ENCODE measurements at places on chromosomes 5 and 9. TPM values are rescaled to one million over a fixed set of nuclear protein-coding genes. Genes with fewer than 3 reads are reported as not detected.

DNA sequence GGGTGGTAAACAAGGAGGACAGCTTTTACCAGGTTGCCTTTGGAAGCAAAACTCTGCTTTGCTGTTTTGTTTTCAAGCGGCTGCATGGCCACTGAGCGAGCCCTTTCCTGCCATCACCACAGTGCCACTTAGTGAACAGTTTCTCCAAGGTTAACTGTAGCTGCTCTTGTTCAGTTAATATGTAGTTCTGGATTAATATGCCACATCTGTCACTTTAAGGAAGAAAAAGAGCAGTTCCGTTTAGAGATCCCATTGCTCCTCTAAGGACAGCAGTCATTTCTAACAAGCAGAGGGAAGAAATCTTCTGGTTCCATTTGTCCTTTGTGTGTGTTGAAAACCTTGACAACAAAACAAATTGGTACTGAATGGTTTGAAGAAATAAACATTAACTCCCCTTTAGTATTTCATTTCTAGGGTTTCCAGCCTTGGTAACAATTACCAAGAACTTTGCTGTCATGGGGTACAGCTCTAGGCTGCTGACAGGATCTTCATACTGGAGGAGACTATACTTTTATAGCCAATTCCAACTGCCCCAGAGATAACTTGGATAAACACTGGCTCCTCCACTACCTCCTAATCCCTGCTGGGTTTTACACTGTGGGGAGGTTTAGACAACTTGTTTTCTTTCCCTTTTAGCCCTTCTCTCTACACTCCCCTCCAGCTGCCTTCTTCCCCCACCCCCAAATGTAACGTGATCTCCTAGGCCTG lies 10.3 kb upstream of the ABL1 start:
- DNase-seq = no peak

GRCh38 chr9:75894566-75894965 lies 4.1 kb downstream of the PCSK5 start:
- DNase-seq = no peak

Gene TMEFF1
- total RNA-seq = 0.54 TPM

- peak; percentile 27 for DNase-seq
Observed at GRCh38 chr9:27726244-27727081, 153.2 kb upstream of the C9orf72 start.

DNA sequence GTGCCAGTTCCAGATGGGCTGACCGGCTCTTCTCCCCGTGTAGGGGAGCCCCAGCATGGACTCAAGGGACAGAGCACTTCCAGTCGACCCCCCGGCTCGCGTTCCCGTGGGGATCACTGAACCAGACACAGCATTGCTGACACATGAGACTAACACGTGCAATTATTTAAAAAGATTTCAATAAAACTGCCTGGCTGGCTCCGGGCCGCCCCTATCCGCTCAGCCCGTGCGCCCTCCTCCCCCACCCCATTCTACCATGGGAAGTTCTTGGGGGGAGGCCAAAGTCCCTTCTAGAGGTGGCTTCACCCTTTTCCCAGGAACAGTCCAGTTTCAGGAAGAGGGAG lies 4.7 kb downstream of the TESK1 start:
- no peak for DNase-seq

- peak; percentile 25 for DNase-seq
Observed at GRCh38 chr5:128965638-128966302, 482 bp downstream of the SLC27A6 start.

Gene INSL6
- not detected for total RNA-seq

DNA sequence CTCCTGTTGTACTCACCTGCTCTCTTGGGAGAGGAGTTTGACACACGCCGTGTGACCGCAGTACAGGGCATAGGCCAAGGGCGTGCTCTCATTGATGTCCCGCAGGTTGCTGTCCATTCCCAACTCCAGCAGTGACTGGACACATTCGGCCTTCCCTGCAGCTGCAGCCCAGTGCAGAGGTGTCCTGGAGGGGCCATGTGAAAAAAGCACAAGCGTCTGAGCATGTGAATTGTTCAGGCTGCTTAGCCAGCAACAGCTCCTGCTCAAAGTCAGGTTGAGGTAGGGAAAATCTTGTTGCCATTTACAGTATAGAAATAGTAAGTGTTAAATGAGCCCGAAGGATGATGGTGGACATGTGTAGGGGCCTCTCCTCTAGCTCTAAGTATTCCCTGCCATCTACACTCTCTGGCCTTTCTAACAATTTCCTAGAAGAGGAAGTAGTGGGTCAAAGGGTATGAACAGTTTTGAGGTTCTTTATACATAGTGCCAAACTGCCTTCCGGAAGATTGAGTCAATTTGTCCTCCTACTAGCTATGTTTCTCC lies 116.5 kb downstream of the ANKRD55 start:
- DNase-seq = no peak

DNA sequence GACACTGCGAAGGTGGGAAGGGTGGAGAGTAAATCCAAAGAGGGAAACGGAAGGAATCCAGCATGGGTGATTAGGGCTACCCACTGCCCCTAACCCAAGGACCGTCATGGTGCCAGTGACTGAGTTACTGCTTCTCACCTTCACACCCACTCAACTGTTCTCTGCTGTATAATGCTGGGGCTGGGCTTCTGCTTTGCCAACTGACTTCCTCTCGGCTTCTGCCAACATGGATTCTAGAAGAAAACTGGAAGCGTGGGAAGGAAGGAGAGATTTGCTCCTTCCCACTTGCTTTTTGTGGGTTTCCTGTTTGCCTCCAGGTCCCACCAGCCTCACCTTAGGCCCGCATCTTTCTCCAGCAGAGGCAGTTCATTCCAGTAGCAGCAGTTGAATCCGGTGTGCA lies 153.5 kb upstream of the RAI14 start:
- no peak for DNase-seq

DNA sequence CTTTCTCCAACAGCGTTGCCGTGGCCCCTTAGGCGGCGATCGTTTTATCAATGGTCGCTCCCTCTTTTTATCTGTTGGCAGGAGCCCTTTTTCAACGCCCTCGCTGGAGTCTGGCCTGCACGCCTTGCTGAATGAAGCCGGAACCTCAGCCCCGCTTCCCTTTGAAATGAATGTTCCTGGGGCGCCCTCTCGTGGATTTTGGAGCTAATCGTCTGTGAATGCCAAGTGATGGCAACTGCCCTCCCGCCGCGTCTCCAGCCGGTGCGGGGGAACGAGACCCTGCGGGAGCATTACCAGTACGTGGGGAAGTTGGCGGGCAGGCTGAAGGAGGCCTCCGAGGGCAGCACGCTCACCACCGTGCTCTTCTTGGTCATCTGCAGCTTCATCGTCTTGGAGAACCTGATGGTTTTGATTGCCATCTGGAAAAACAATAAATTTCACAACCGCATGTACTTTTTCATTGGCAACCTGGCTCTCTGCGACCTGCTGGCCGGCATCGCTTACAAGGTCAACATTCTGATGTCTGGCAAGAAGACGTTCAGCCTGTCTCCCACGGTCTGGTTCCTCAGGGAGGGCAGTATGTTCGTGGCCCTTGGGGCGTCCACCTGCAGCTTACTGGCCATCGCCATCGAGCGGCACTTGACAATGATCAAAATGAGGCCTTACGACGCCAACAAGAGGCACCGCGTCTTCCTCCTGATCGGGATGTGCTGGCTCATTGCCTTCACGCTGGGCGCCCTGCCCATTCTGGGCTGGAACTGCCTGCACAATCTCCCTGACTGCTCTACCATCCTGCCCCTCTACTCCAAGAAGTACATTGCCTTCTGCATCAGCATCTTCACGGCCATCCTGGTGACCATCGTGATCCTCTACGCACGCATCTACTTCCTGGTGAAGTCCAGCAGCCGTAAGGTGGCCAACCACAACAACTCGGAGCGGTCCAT lies 10.0 kb downstream of the S1PR3 start:
- DNase-seq = peak; percentile 56

GRCh38 chr9:116325924-116326323 lies 172.3 kb downstream of the PAPPA start:
- no peak for DNase-seq

GRCh38 chr9:37917801-37918664 lies 14.1 kb upstream of the SLC25A51 start:
- no peak for DNase-seq

DNA sequence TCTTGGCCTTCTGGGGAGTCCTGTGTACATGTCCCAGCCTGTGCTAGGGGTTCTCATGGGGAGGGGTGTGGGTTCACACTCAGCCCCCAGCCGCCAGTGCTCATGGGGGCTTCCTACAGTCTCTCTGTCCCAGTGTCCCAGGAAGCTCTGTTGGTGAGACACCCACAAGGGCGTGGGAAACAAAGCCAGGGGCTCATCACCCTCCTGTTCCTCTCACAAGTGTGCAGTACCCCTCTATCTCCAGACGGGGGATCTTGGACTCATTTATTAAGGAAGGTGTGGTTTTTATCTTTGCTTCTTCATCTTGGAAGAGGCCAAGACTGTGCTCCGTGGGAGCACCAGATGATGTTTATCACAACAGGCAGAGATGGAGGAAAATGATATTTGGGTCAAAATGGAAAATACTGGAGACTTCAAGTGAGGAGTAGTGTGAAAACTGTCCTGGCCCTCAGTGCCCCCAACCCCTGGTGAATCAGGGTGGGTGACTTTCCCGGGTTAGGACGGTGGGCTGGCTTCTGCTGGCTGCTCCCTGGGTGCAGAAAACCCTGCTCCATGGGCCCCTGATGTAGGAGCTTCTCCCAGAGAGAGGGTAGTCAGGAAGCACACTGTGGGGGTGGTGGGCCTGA lies 15.2 kb downstream of the TMEM171 start:
- DNase-seq = no peak

DNA sequence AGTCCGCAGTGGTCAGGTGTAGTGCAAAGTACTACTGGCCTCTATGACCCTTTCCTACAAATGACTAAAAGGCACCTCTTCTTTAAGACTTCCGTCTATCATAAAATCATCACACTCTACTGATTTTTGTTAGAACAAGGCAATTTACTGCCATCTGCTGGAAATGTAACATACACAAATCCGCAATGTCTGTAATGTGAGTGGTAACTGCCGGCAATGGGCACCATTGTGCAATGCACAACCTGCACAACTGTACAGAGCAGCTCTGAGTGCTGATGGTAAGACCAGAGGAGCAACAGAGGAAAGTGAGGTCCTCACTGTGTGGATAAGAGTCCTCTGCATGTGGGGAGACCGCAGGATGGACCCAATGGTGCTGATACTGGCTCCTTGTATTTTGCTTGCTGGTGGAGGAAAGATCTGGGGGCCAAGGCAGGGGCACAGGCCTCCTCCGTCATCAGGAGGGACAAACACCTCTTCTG lies 103.7 kb downstream of the ATPSCKMT start:
- peak; percentile 40 for DNase-seq

DNA sequence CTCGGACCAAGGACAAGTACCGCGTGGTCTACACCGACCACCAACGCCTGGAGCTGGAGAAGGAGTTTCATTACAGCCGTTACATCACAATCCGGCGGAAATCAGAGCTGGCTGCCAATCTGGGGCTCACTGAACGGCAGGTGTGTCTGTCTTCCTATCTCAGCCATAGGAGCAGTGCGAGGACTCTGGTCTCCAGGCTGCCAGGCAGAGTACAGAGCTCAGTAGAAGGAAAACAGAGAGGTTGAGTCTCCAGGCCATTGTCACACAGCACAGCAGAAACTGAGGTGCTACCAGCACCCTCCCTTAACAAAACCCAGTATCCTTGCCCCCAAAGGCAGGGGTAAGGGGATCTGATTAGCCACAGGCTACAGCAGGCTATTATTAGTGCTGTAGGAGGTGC lies 7.1 kb upstream of the SLC6A7 start:
- DNase-seq = no peak

GRCh38 chr5:65923339-65923738 lies 3.0 kb upstream of the ERBIN start:
- DNase-seq = no peak

DNA sequence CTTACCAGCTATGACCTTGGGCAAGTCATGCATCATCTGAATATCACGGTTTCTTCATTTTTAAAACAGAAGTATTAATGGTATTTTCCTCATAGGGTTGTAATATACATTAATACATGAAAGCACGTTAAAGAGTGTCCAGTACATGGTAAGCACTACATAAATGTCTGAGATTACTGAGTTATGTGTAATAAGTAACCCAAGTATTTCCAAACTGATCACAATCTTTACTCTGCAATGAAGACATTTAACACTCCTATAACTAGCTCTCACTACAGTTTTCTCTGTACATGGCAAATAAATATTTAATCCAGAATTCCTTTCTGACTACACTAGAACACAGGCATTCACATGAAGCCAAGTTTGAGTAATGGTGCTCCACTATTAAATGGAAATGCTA lies 4.0 kb downstream of the GLDC start:
- no peak for DNase-seq

DNA sequence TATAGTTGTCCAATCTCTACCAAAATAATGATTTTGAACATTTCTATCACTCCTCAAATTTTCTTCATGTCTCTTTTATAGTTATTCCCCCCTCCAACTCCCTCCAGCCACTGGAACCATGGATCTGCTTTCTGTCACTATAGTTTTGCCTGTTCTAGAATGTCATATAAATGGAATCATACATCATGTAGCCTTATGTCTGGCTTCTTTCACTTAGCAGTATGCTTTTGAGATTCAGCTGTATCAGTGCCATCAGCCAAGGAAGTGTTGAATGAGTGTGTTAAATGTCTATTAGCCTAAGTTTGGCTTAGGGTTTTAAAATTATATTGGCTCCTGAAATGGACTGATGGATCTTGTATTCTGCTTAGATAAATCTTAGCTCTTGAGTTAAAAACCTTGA lies 36.0 kb downstream of the UBE2D2 start:
- DNase-seq = no peak

Gene CARTPT
- not detected for total RNA-seq

DNA sequence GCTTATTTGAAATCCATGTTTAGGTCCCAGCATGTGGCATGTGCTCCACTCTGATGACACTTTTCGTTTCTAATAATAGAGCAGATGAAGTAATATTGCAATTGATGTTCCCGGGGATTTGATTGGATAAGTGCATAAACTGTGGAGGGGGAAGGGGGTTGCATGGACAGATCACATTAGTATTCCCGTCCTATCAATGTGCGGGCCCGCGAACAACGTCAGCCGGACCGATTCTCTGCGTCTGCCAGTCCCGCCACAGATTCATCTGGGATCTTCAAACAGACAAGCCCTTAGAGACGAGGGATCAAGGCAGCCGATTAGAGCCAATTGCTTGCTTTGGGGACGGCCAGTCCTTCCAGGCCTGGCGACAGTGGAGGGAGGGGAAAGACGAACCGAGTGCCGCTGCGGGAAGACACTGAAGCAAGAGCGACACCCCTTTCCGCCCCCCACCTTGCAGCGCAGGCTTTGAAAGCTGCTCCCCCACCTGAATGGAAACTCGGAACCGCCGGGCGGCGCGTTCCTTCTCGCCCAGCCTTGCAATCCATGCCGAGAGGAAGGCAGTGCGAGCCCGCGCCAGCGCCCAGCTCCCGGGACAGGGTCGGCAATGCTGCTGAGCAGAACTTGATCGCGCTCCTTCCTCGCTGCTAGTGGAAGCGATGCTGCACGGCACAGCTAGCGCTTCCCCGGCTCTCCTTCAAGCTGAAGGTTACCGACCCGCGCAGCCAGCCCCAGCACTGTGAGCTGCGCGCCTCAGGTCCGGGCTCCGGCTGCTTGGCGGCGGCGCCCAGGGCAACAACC lies at the start of gene RGS7BP:
Gene RGS7BP, plus strand, starts transcription at position 247 of the 798 bp plus-strand sequence. CDS start 610 bp downstream, outside the sequence.
- peak; percentile 8 for DNase-seq

Gene SLC2A6
- total RNA-seq = 41.7 TPM

GRCh38 chr9:116943970-116944369 lies 256.9 kb downstream of the TRIM32 start:
- no peak for DNase-seq

- no peak for DNase-seq
Observed at GRCh38 chr9:129602598-129603415, 18.1 kb downstream of the C9orf50 start.

Gene FCN2
- not detected for total RNA-seq
